ENCODE measurements at places on chromosomes 2 and 18.

DNA sequence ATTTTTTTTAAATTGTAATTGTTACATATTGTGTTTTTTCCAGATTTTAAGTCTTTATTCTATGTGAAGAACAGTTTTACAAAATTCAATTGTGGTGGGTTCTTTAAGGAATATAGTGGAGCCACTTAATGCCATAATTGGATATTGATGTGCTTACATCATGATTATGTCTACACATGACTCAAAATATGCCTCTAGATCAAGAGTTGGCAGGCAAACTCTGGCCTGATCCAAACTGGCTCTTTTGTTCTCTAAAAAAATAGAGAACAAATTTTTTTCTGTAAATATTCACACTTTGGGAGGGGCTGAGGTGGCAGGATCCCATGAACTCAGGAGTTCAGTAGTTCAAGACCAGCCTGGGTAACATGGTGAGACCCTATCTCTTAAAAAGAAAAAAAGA lies 8.3 kb downstream of the EHBP1 start:
- no peak for DNase-seq

DNA sequence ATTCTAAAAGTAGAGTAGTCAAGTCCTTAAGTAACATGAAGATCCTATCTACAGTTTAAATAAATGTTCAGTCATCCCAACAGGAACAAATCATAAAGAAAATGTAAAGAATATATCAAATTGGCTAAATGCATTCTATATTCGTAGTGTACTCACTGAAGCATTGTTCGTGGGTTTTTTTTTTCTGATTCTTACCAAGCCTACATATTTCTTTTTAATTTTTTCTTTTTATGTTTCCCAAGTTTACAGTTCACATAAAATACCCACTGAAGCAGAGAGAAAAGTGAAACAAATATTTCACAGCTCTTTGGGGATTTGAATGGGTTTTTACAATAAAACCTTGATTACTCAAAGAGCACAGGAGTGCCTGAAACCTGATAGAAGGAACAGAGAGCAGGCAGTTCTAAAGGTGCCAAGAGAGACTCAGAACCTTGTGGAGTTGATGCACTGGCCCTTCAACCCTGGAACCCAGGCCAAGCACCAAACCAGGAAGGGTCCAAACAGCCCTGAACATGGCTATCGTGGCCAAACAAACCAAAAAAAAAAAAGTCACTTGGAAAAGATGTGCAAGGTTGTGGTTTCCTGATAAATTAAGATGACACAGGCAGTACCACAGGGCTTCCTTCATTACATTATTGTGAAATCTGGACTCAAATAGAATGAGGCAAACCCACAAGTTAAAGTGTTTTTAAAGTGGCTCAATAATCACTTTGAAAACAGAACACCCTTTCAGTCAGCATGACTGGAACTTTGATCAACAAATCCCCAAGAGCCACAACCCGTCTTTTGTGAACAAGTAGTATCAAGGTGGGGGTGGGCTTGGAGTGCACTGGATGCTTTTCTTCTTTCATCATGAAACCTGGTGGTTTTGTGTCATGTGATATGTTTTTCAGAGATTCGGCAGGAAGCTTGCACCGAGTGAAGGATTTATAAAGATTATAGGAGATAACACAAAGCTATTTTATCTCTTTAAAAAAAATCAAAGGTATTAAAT lies 245.0 kb upstream of the FN1 start:
- no peak for DNase-seq

DNA sequence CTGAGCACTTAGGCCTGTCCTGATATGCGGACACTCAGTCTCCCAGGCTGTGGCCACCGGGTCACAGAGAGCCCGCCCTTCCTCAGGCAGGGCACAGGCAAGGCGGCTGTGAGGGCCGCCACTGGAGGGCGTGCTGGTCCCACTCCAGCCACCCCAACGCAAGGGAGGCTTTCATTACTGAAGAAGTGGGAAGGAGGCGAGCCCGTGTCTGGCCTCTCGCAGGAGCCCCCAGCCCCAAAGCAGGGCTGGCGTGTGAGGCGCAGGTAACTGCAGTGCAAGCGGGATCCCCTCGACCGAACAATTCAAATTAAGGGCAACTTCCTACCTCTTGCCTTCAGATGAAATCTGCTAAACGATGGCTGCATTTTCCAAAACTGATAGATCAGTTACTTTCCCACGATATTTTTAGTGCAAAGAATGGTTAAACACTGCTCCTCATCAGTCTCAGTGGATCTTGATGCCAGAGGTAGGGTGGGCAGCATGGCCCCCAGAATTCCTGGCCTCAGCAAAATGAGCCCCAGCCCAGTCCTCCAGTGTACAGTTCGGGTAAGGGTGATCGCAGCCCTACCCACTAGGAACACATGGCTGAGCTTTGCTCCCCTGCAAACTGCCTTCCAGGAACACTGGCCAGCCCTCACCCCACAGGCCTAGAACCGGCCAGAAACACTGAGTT lies 97.2 kb downstream of the SEPTIN10 start:
- peak; percentile 75 for DNase-seq

- no peak for DNase-seq
These were observed 372.4 kb upstream of the RND3 start for GRCh38 chr2:150859877-150860276.

DNA sequence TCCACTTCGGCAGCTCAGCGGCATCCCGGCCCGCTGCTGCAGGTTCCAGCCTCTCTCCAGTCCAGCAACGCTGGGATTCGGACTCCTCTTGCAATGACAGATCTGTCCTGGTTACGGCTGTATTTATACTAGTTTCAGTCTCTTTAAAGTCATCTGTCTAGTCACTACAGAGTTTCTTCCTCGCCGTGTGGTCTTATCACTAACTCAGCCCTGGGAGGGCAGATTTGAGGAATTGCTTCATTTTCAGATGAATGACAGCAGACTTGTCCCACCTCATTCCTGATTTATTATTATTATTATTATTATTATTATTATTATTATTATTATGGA lies 2.2 kb downstream of the KLHL29 start:
- no peak for DNase-seq

DNA sequence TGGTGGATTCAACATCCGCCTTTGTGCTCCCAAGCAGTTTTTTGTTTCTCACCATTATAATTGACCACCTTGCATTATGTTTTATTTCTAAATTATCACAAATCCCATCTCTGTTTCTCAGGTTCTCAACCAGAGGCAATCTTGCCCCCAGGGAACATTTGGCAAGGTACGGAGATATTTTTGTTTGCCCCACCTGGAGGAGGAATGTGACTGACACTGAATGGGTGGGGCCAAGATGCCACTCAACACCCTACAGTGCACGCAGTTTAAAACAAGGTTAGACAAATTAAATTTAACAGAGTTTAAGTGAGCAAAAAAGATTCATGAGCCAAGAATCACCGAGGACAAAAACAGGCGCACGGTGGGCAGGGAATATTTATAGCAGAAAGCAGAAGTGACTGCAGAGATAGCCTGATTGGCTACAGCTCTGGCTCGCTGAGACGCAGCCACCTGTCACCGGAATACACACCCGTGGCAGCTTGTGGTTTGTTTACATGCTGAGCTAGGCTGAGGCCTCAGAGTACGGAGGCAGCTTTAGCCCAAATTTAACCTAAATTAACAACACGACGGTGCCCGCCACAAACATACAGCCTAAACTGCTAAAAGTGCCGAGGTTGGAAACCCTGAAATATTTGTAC lies 150.0 kb upstream of the ALKAL2 start:
- DNase-seq, result peak; percentile 73

- peak; percentile 94 for DNase-seq
These were observed 5.5 kb downstream of the DCTN1 start for GRCh38 chr2:74374509-74375205.

DNA sequence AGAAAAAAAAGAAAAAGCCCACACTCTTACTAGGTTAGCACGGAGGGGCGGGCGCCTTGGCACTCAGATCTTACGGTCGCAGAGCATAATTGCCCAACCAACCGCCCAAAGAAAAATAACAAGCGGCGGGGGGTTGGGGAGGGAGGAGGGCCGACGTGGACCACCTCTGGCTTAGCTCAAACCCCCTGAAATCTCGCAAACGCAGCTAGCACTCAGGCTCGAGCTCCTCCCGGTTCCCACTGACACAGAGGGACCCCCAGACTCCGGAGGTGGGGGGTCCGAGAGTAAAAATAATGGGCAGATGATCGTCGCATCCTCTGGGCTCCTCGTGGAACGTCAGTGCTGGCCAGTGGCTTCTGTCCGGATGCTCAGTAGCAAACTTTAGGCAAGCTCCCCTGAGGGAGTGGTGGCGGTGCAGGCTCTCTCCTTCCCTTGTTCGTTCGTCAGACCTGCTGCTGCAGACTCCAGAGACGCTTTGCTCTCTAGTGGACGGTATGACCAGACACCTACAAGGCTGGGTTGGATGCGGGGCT lies 12.0 kb downstream of the CATIP start:
- no peak for DNase-seq

GRCh38 chr2:50126845-50127244 lies 905.1 kb downstream of the NRXN1 start:
- no peak for DNase-seq

- no peak for DNase-seq
These were observed 265.3 kb downstream of the TWIST2 start for GRCh38 chr2:239113171-239113570.

DNA sequence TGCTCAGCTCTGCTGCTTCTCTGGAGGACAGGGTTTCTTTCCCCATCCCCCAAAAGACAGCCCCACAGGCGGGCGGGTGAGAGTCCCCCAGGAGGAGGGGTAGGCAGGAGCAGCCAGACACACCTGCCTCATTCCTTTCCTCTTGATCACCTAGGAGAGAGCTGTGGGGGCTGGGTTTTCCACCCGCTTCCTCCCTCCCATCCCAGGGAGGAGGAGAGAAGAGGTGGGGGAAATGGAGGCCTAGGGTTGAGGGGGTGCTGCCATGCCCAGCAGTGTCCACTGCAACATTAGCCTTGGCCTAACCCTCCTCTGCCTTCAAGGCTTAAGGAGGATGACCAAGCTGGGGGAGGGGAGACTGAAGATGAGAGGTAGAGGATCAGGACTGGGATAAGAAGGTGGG lies 14.7 kb downstream of the WNT10A start:
- DNase-seq, result peak; percentile 63

- no peak for DNase-seq
These were observed 458.4 kb downstream of the THSD7B start for GRCh38 chr2:137223722-137224121.

- no peak for DNase-seq
These were observed 63.3 kb downstream of the DTNA start for GRCh38 chr18:34773378-34773777.

DNA sequence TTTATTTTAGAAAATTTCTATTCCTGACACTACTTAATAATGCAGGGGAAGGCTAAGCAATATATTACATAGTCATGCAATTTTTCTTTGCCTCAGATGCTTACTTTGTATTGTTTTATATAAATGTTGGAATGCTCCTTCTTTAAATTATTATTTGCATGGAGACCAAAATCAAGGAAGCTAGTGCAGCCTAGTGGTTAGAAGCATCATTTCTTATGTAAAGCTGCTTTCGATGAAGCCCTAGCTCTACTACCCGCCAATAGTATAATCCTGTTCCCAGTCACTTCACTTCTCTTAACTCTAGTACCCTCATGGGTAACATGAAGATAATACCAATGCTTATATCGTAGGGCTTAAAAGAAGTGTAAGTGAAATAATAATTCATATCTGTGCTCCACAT lies 198.9 kb downstream of the LRATD1 start:
- DNase-seq, result no peak

GRCh38 chr2:232490221-232491138 lies 2.8 kb upstream of the ECEL1 start:
- DNase-seq, result no peak

Measured in WERI-Rb-1 (cell line).